NCI-H1092 (cell line): ENCODE measurements at places on chromosomes 5 and 9.

GRCh38 chr5:132812781-132813598, at the start of gene SOWAHA:
TSS of gene SOWAHA (plus strand) at chr5:132813302. CDS start at chr5:132813622, 320 bp downstream.
- DNase-seq = peak; percentile 43

- no peak for DNase-seq
Observed at GRCh38 chr5:84494453-84494852, 109.8 kb upstream of the EDIL3 start.

DNA sequence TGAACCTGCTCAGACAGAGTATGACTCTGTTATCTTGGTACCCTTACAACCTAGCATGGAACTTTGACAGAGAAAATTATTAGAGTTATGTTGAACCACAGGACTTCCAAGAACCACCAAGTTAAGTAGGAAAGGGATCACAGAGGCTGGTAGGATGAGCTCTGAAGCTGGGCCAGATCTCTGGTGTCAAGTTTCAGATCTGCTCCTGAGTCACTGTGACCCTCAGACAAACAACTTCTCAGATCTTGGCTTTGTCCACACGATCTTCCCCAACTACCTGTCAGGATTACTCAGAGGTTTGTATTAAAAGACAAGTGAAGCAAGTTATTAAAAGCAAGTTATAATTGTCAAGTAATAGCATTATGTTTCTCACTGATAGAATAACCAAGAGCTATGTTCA, 189.0 kb downstream of the SEC61B start:
- no peak for DNase-seq

- no peak for DNase-seq
Observed at GRCh38 chr9:127917603-127918002, 762 bp upstream of the ST6GALNAC4 start.

DNA sequence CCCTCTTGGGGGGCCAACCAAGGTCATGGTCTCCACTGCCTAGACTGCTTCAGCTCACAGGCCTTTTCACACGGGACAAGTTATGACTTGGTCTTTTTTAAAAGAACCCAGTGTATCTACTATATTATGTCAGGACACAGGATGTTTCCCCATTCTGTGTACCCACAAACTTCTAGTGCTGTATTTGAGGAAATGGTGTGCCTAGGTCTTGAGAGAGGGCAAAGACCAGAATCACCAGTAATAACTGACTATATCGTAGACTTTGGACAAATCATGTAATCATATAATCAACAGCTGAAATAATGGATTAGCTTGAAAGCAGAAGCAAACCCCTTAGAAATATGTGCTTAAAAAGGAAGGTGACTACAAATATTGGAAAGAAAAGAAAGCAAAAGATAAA, 133.3 kb downstream of the ARL15 start:
- no peak for DNase-seq

DNA sequence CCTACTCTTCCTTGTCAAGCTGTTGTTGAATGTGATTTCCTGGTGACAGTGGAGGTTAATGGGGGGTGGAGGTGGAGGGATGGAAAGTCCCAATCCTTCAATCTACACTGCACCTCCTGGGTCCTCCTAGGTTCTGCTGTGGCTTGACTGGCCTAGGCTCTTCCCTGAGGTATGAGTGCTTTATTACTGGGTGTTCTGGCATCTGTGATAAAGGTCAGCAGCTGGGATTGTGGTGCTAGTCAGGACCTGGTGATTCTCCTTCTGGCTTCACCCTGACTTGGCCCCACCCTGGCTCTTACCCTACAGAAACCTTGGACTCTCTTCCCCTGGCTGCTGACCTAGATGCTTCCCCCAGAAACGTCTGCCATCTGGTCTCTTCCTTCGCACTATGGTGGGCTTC, 194.3 kb downstream of the ARHGEF28 start:
- DNase-seq = no peak

DNA sequence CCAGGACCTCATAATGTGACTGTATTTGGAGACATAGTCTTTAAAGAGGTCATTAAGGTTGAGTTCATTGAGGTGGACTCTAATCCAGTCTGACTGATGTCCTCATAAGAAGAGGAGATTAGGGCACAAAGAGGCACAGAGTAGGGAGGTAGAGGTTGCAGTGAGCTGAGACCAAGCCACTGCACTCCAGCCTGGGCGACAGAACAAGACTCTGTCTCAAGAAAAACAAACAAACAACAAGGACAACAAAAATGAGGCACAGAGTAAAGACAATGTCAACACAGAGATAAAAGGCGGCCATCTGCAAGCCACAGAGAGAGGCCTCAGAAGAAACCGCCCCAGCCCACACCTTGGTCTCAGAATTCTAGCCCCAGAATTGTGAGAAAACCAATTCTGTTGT, 17.0 kb upstream of the TDRD7 start:
- no peak for DNase-seq

GRCh38 chr9:115022760-115023434, 92.5 kb upstream of the TNFSF8 start:
- DNase-seq = no peak

- DNase-seq = no peak
Observed at GRCh38 chr9:92048924-92049625, 66.1 kb downstream of the SPTLC1 start.

DNA sequence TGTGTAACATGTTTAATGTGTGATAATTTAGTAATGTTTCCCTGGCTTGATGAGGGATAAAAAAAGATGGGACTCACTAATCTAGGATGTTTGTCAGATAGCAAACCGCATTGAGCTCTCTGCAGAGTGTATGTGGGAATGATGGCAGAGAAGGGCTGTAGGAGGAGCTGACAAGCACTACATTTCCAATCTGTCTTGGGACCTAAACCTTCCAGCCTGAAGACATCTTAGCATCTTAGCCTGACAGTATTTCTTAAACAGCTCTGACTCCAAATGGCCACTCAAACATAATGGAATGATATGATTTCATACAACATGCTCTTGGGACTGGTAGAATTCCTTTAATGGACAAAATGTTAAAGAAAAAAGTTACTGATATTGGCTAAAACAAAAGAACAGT, 116.7 kb downstream of the PPP2R2B start:
- DNase-seq = no peak

DNA sequence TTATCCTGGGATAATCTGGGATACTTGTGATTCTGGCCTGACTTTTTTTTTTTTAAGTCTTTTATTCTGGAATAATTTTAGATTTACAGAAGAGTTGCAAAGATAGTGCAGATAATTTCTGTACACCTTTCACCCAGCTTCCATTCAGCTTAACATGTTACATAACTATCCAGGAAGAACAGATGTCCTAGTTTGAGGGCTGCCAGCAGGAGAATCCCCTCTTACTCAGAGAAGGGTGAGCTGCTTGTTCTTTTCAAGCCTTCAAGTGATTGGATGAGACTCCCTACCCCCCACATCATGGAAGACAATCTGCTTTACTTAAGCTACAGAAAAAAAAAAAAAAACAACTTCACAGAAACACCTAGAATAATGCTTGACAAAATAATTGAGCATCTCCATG, 254.2 kb downstream of the TRIM32 start:
- DNase-seq = no peak

GRCh38 chr5:100902440-100903038, 543 bp downstream of the ST8SIA4 start:
- no peak for DNase-seq
